ENCODE measurements at places on chromosomes 2 and 18.

DNA sequence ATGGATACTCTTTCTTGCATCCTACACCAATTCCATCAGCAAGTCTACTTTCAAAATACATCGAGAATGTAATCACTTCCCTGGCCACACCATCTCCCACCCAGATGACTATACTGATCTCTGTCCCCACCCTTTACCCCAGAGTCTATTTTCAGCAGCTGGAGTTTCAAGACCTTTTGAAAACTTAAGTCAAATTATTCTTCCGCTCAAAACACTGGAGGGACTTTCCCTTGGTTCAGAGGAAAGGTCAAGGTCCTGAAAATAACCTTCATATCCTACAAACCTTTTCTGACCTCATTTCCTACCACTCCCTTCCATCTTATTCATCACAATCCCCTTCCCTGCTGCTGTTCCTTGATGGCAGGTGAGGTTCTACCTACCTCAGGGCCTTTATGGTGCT, 58.8 kb upstream of the LYPD6 start:
- DNase-seq: no peak

DNA sequence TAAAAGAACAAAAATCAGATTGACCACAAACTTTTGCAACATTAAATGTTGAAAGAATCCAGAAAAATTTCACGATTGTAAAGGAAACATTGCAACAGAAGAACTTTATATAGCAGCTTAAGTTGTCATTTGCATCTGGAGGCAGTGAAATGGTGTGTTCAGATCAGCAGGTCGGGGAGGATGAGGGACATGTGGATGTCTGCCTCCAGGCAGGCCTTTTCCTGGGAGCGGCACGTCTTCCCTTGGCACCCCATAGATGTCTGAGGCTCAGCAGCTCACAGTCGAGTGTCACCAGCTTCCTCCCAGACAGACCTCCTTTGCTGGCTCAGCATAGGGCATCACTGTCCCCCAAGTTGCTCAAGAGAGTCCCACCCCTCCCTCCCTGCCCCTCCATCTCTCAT, 44.3 kb upstream of the ASB1 start:
- no peak for DNase-seq

GRCh38 chr2:95729597-95729955, 137.8 kb downstream of the TRIM43 start:
- no peak for DNase-seq

DNA sequence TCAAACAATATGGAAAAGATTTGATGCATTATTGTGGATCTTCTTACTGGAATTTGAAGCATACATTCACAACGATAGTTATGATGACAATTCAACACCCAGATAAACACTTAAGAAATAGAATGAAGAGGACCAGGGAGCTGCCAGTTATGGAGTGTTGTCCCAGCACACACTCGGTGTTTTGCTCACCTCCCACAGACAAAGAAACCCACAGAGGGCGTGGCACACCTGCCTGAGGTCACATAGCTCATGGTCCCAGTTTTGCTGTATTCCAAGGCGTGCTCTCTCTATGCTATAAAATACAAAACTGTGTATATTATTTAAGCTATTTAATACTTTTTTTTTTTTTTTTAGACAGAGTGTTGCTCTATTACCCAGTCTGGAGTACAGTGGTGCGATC, 31.1 kb downstream of the EFR3B start:
- DNase-seq: no peak

DNA sequence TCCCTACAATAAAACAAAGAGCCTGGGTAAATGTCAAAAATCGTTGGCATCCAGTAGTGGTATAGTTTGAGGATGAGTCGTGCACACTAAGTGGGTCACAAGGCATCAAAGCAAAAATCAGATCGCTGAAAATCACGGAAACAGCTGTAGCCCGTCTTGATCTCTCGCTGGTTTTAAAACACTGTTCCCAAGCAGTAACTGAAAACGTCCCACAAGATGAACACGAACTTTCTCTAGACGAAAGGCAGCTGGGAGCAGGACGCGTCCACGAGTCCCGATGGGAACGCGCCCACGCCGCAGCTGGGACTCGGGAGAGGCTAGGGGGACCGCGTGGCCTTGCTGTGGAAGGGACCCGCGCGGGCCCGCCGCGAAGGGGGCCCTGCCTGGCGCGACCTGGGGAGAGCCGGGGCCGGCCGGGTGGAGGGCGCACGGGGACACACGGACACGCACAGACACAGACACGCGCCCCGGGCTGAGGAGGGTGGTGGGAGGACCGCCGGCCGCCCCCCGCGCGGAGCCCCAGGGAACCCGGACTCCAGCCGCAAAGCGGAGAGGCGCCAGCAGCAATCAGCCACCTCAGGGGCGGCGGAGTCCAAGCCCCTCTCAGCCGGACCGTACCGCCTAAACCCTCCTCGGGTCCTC, 651 bp downstream of the STK17B start:
- DNase-seq: peak; percentile 31

- DNase-seq: no peak
Observed at GRCh38 chr2:129864719-129865118, 114.7 kb upstream of the RAB6C start.

DNA sequence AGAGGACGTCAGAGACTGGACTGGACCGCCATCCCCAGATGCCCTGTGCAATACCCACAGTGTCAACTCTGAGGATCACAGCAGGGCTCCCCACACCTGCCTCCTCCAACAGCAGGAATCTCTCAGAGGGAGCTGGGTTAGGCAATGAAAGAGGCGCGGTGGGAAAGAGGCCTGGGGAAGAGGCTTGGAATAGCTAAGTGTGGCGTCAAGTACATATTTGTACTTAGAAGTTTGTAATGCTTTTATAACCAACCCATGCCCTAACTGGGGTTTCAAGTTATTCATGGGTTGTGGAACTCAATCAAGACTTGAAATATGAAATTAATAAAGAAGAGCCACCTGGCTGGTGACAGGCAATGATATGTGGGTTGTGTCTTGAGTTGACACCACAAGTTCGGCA, 28.7 kb downstream of the CYP26B1 start:
- no peak for DNase-seq

- DNase-seq: no peak
Observed at GRCh38 chr2:189951791-189952535, 110.6 kb downstream of the MSTN start.

- no peak for DNase-seq
Observed at GRCh38 chr2:196449083-196449482, 190.4 kb upstream of the CCDC150 start.

DNA sequence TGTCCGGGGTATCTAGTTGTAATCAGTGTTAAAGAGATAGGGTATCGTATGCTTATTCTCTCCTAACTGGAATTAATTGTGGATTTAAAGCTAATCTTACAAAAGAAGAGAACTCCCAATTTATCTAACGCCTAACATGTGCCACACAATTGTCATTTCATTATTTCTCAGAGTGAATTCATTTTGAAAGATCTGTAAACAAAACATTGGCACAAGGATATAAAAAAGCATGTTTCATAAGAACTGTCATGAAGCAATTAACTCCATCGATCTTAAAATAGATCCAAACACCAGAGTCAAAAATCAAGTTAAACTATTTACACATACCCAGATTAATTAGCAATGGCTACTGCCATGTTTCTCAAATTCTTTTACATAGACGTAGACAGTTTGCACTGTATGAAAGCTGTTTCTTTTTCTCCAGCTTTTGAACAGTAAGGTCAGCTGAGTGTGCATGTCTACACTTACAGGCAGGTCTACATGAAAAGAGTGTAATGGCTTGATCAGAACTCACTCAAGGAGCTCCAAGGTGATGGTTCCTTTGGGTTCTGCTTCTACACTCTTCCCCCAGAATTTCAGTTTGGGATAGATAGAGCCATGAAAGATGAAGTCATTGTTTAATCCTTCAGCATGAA, 38.8 kb downstream of the CABYR start:
- DNase-seq: no peak

GRCh38 chr18:52312346-52312745, 27.7 kb upstream of the DCC start:
- no peak for DNase-seq

- DNase-seq: no peak
Observed at GRCh38 chr2:160289126-160289525, 89.1 kb upstream of the ITGB6 start.

- DNase-seq: no peak
Observed at GRCh38 chr2:95348609-95349567, 51.7 kb downstream of the KCNIP3 start.

DNA sequence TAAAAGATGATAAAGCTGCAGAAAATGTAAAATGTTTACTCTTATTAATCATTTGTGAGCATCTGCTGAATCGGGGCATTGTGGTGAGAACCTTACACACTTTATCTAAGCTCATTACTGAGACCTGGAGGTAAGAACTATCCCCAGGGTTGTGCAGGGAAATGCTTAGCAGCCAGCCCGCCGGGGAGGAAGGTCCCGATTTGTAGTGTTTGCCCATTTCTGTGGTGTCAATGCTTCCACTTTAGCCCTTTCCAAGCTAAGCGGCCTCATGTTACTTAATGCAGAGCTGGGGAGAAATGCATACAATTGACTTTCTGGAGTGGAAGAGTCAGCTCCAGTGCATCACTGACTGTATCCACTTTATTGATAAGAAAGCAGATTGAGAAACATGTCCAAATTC, 20.8 kb upstream of the KCNK3 start:
- no peak for DNase-seq

DNA sequence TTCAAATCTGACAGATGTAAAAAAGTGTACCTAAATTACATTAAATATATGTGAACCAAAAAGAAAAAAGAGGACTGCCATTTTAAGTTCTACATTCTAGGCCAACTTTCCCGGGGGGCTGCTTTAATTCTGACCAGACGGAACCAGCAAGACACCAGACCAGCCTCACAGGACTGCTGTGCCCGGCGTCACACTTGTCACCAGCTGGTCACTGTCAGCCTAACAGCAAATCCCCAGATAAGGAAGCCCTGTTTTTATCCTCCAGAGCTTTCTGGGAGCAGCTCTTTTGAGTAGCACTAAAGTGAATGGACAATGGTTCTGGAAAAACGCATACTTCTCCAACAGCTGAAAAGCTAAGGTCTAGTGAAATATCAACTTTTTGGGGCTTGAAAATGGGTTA, 35.6 kb downstream of the CYB5A start:
- DNase-seq: no peak

DNA sequence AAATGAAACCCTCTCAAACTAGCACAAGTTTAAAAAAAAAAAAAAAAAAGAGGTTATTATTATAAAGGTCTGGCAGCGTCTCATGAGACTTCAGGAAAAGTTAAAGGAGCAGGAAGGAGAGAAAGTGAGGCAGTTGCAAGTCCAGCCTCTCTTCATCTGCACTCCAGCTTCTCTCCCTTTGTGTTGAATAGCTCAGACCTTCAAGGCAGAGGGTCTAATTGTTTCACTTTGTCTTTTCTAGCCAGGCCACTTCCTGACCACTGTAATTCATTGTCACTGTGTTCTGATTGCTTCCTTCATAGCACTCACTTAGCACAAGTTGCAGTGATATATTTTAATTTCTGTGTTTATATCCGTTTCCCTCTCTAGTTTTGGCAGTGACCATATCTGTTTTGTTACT, 99.9 kb downstream of the SPATS2L start:
- DNase-seq: no peak

- no peak for DNase-seq
Observed at GRCh38 chr18:57965246-57965645, 78.8 kb upstream of the NEDD4L start.

DNA sequence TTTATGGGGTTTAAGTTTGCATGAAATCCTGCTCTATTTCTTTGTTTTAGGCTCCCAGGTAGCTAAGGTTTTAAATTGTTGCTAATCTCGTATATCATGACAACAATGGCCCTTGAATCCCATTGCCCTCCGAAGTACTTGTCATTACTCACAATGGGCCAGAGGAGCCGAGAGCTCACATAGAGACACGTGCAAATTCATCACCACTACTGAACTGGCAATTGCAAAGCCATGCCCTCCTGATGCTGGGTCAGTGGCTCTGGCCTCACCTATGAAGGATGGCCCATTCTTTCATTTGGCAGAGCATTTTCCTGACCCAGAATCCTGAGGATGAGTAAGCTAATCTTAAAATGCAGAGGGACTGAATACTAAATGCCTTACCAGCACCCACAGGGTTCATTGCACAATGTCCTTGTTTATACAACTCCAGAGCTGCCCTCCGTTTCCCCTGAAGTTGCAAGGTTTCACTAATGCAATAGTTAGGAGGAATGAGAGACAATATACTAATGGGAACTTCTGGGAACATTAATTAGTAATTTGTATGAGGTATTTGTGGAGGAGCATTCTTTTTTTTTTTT, 71.6 kb upstream of the GAREM1 start:
- no peak for DNase-seq

DNA sequence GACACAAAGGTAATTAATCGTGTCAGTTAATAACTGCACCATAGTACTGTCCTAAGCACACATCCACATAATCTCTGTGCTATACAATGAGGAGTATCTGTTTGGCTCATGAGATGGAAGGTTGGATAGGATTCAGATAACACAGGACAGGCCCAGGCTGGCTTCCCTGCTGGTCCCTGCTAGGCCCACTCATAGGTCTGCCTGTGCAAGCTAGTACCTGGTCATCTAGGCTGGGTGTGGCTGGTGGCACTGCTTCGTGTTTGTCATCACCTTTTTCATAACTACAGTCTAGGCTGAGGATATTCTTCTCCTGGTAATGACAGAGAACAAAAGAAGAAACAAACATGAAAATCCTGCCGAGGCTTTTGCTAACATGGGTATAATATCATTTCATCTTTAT, 392.8 kb downstream of the TRIB2 start:
- DNase-seq: no peak

DNA sequence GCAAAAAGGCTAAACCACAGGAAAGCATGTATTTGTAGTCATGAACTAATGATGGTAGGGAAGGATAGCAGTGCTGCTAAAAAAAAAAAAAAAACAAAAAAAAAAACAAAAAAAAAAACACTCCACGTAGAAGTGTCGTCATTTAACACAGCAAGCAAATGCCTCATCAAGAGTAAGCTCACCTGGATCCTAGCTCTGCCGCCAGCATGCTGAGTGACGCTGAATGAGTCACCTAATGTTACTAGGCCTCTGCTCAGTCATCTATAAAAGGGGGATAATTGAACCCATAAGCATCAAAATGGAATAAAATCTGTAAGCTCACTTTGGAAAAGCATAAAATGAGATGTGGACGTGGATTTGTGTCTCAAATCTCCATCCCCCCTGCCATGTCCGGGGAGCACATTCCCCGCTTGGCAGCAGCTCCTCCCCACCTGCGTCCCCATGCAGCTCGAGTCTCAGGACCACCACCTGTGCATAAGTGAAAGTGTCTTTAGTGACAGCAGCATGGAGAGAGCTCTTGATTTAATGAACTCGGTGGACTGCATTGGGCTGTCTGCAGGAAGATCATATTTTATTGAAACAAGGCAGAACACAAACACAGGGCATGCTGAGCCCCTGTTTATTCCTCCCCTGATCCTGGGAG, 427.5 kb downstream of the LRATD1 start:
- DNase-seq: no peak

- no peak for DNase-seq
Observed at GRCh38 chr2:68715353-68716041, 19.1 kb upstream of the ARHGAP25 start.

DNA sequence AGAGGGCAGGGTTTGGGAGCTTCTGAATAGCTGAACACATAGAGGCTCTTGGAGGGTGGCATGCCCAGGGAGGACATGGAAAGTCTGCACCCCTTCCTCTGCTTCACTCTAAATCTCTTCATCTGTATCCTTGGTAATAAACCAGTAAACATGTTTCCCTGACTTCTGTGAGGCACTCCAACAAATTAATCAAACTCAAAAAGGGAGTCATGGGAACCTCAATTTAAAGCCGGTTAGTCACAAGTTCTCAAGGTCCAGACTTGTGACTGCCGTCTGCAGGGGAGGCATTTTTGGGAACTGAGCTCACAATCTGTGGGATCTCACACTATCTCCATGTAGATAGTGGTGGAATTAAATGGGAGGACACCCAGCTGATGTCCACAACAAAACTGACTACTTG, 33.1 kb upstream of the STON1 start:
- DNase-seq: no peak
